Natural killer cell (primary cell): ENCODE measurements at places on chromosomes 13 and 19.

- DNase-seq: no peak
Measured at GRCh38 chr19:33395561-33396550, 22.3 kb downstream of the CEBPG start.

- no peak for DNase-seq
Measured at GRCh38 chr13:95002126-95002525, 289.8 kb upstream of the SOX21 start.

- no peak for DNase-seq
Measured at GRCh38 chr19:51546650-51547396, 15.4 kb upstream of the SIGLEC6 start.

DNA sequence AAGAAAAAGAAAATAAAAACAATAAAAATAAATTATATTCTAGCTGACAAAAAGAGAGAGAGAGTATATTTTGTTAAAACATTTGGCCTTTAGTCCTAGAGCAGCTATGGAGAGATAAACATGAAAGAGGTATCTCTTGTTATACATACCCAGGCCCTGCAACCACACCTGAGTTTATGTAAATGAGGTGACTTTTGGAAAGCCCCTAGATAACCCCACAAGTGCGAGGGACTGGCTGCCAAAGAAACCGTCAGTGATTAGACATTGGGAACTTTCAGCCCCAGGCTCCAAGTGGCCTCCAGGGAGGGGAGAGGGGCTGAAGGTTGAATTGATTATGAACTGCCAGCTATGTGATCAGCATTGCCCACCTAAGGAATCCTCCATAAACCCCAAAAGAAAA lies 2.1 kb upstream of the NLRP7 start:
- no peak for DNase-seq

DNA sequence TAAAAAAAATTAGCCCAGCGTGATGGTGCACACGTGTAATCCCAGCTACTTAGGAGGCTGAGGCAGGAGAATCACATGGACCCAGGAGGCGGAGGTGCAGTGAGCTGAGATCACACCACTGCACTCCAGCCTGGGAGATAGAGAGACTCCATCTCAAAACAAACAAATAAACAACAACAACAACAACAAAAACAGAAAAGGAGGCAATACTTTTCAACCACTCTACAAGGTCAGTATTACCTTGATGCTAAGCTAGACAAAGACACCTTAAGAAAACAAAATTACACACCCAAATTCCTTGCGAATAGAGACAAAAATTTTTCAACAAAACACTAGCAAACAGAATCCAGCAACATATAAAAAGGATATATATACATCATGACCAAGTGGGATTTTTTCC lies 39.7 kb downstream of the PEPD start:
- no peak for DNase-seq

GRCh38 chr19:45123440-45123850 lies 30.5 kb downstream of the PPP1R37 start:
- DNase-seq: no peak

GRCh38 chr13:110665491-110666254 lies 40.2 kb downstream of the CARS2 start:
- no peak for DNase-seq

GRCh38 chr13:106336668-106337067 lies 198.8 kb downstream of the EFNB2 start:
- no peak for DNase-seq

- no peak for DNase-seq
Measured at GRCh38 chr19:41554907-41555306, 21.1 kb upstream of the CEACAM21 start.

GRCh38 chr19:42246143-42246921 lies 3.9 kb upstream of the GSK3A start:
- peak; percentile 32 for DNase-seq

DNA sequence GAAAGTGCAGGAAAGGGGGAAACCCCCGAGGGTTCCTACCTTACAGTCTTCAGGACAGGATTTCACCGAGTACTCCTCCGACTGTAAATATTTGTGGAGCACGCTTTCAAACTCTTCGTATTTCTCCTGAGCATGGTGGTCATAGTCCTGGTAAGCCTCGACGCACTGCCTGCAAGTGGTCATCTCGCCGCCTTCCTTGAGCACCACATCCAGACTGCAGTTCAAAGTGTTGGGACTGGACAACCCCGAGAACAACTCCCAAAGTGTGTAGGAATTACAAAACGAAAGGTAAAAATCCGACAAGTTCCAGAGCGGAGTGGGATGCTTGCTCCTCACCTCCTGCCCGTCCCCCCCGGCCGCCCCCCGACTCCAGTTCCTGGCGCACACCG lies 349.7 kb downstream of the LIG4 start:
- DNase-seq: no peak

DNA sequence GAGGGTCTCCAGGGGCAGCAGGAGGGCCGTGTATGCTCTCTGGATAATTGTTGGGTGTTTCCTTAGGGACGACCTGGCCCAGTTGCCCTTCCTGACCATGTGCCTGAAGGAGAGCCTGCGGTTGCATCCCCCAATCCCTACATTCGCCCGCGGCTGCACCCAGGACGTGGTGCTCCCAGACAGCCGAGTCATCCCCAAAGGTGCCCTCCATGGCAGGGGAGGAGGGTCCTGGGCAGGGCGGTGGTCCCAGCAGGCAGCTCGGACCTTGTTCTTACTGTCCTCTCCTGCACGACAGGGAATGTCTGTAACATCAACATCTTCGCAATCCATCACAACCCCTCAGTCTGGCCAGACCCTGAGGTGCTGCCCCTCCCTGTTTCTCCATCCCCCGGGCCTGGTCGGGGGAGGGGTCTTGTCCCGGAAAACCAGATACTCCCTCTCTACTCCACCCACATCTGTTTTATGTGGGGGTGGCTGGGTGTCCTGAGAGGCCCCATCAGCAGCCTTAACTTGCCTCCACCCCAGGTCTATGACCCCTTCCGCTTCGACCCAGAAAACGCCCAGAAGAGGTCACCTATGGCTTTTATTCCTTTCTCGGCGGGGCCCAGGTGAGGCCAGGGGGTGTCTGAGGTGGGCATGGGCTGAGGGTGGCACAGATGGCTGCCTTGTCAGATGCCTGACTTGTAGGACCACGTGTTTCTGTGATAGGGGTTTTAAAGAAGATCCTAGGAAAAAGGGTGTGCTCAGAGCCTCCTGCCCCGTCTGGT lies 12.3 kb upstream of the CYP4F3 start:
- DNase-seq: no peak

GRCh38 chr19:15372470-15372869 lies 7.1 kb downstream of the AKAP8 start:
- no peak for DNase-seq

- no peak for DNase-seq
Measured at GRCh38 chr19:49349567-49349966, 12.6 kb downstream of the TEAD2 start.

DNA sequence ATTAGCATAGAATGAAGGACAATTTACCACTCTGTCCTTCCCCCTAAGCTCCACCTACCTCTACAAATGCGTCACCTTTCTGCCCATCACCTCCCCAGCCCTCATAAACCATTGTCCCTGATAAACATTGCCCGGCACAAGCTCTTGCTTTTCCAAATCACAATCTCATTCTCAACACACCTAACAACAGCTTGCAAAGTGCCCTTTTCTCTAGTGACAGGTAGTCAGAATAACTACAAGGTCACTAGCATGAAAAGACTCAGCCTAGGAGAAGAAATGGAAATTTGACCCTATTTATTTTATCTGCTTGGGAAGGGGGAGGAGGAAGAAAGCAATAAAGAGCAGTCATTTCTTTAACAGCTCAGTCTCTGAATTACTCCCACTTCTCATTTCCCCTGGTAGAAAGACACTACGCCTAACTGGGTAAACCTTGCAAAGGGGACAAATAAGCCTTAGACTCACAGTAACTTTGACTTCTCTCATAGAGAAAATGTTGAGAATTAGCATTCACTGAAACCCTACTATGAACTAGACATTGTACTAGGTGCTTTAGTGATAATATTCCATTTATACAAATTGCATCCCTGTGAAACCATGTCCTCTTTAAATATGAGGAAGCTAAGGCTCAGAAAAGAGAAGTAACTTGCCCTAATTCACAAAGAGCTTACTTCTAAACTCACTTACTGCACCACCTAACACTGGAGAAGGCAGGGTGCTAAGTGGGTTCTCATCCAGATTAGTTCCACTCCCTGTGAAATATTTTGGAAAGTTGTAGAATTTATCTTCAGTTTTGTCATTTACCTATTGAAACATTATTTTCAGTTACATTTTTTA lies 116.2 kb upstream of the FNDC3A start:
- DNase-seq: no peak

DNA sequence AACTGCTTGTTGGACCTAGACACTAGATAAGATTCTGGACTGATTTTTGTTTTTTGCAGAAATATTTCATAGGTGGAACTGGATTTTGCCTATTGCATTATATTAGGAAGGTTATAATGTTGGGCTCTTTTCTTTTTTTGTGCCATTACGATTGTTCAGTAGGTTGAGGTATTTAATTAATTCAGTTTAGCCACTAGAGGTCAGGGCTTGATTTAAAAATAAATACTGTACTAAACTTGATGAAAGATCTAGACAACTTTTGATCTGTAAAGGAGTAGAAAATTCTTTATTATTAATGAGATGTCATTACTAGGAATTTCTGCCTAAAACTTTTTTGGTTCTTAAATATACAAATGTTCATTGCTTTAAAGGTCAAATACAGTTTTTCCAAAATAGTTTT lies 15.2 kb upstream of the SUPT20H start:
- no peak for DNase-seq

DNA sequence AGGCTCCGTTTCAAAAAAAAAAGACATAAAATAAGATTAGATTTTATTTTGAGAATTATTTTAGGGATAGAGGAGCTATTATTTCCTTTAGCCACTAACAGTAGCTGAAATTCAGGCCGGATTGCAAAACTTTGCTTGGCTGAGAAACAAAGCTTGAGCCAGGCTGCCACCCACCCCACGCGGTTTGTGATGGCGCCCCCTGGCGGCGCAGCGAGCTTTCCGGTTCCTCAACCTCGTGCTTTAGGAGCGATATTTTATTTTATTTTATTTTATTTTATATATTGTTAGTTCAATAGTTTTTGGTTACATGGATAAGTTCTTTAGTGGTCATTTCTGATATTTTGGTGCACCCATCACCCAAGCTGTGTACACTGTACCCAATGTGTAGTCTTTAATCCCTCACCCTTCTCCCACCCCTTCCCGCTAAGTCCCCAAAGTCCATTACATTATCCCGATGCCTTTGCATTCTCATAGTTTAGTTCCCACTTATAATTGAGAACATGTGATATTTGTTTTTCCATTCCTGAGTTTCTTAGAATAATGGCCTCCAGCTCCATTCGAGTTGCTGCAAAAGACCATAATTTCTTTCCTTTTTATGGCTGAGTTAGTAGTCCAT lies 19.8 kb upstream of the CEACAM4 start:
- no peak for DNase-seq

DNA sequence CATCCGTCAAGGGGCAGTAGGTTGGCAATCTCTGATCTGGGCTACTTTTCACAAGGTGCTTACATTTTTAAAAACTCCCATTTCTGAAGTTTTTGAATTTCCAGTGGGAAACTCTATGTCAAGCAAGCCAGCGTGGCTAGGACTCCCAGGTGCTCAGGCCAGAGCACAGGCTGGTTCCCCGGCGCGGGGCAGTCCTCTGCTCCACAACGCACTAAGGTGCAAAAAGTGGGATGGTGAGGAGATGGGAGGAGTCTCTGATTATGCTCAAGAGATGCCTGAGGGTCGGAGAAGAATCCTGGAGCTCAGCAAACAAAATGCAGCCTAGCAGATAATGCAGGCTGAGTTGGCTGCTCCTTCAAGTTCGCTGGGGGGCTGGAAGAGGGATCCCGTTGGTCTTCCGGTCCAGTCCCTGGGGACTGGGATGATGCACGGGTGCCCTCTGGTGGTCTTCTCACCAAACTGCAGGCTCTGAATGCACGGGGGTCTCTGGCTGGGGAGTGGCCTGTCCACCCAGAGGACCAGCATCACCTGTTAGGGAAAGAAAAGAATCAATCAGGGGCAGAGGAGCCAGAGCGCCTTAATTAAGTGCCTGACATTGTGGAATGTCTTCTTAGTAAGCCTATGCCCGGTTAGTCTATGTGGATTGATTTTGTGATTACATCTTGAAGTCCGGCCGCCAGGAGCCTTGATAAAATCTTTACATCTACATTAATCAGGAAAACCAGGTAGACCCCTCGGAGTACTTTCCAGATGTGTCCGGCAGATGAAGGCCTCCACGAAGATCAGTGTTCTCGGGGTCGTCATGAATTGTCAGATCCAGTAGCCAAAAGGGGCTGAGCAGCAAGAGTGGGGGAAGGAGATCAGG lies 244.4 kb upstream of the MAB21L1 start:
- DNase-seq: peak; percentile 36

- no peak for DNase-seq
Measured at GRCh38 chr13:31022928-31023530, 90.6 kb downstream of the TEX26 start.

GRCh38 chr19:33831825-33832224 lies 35.2 kb downstream of the KCTD15 start:
- DNase-seq: no peak

GRCh38 chr19:46116121-46116520 lies 8.4 kb downstream of the IGFL3 start:
- DNase-seq: no peak

- DNase-seq: no peak
Measured at GRCh38 chr19:16033136-16033530, 43.2 kb upstream of the TPM4 start.

DNA sequence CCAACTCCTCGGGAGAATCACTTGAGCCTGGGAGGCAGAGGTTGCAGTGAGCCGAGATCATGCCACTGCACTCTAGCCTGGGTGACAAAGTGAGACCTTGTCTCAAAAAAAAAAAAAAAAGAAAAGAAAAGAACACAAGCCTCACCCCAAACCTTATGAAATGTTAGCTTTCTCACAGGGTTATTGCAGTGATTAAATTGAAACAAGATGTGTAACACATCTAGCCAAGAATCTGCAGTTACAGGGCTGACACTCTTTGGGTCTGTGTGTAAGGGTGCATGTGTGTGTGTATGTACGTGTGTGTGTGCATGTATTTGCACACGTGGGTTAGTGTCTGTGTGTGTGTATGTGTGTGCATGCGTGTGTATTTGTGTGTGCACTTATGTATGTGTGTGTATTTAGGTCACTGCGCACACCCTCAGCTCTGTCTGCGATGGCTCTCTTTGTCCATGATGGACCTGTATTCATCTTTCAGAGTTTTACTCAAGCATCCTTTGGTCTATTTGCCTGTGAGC lies 336.3 kb downstream of the UQCRFS1 start:
- no peak for DNase-seq

GRCh38 chr13:40876020-40876738 lies 86.8 kb downstream of the SLC25A15 start:
- DNase-seq: no peak

DNA sequence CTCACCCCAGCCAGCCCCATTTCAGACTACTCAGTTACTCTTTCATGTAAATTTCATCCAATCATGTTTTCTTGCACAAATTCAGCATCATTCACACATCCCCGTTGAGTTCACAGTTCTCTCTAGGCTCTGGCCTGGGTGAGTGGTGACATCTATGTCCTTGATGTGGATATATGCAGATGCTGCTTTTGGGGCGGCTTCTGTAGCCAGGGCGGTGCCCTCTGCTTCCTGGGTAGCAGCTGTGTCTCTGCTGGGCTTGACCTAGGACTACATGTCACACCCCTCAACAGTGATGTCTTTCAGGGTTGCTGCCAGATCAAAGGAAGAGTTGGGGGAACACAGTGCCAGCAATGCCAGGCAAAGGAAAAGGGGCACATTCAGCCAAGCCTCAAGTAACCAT lies 68.5 kb upstream of the KCTD15 start:
- no peak for DNase-seq

- no peak for DNase-seq
Measured at GRCh38 chr13:20270163-20270865, 38.2 kb upstream of the GJB6 start.
